CD4-positive, alpha-beta T cell treated with Interleukin-15 for 4 hours (primary cell): ENCODE measurements at places on chromosomes 2 and 18.

DNA sequence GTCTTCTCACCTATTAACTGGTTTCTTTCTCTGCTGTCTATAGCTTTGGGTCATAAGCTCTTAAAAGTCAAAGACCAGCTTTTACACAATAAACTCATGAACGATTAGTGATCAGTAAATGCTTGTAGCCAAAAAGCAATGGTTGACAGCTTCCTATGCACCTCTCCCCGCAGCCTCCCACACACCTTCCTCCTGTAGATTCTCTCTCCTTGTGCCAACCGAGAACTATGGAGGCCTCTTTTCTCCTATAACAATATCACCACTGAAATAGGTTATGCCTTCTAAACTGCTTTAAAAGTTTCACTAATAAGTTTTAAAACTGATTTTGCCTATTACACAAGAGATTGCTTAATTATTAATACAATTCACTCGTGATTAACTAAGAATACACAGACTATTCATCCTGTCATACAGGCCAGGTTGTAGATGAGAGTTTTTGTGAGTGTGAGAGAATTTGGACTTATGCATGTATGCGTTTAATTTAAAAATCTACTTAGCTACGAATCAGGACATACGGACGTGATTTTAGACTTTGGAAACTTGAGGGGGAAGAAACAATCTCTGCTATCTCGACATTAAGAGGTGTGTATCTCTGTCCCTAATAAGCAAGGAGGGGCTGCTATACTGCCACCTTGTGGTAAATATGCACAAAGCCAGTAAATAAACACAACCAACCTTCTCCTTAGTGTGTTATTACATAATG lies 229.1 kb upstream of the RBBP8 start:
- peak; percentile 31 for DNase-seq

DNA sequence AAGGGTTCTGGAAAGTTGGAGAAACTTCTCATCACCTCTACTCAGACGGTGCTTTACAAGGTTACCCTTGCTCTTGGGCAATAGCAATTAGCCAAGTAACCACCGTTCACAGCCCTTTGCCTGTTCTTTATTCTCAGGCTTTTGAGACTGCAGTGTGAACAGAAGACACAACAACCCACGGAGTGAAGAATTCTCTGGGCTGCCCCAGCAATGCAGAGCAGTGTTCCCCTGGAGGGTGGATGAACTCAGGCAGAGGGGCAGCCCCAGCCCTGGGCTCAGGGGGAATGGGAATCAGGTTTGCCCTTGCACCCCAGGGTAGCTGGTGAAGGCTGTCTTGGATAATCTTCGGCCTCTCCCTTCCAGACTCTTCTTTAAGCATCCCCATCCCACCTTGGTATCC lies 69.1 kb downstream of the MCFD2 start:
- DNase-seq, result no peak

GRCh38 chr2:175957845-175958244 lies 44.2 kb downstream of the LNPK start:
- no peak for DNase-seq

DNA sequence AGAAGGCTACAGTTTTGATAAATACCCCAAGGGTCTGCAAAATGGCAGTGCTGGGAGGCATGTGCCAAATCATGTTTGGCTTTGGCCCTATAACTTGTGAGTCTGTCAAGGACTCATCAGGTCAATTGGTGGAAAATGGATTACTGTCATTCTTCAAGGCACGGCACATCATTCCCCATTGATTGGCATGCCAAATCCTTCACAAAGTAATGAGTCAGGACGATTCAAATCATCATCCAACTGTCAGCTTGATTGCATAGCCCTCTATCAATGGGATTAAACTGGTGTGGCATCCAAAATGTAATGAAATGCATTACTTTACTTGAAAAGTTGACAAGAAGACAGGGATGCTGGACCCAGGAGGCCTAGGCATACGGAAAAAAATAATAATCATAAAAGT lies 441.6 kb upstream of the PIK3C3 start:
- DNase-seq, result no peak

GRCh38 chr18:46663539-46663938 lies 6.5 kb upstream of the LOXHD1 start:
- no peak for DNase-seq

- peak; percentile 64 for DNase-seq
These were observed 19.8 kb downstream of the MAP4K4 start for GRCh38 chr2:101717071-101717845.

DNA sequence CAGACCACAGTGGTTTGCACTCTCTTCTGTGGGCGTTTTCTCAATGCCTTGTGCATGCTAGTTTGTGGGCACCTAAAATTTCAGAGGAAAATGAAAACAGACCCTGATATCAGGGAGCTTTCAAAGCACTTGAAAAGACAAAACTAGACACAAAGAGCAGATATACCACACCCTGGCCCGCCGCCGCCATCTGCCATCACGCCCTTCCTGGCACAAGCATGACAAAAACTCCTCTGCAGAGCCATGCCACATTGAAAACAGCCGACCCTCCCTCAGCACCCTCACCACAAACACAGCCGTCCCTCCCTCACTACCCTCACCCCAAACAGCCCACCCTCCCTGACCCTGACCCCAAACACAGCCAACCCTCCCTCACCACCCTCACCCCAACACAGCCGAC lies 84.8 kb upstream of the RAB6C start:
- no peak for DNase-seq

GRCh38 chr18:27839141-27839540 lies 337.8 kb downstream of the CDH2 start:
- DNase-seq, result no peak

DNA sequence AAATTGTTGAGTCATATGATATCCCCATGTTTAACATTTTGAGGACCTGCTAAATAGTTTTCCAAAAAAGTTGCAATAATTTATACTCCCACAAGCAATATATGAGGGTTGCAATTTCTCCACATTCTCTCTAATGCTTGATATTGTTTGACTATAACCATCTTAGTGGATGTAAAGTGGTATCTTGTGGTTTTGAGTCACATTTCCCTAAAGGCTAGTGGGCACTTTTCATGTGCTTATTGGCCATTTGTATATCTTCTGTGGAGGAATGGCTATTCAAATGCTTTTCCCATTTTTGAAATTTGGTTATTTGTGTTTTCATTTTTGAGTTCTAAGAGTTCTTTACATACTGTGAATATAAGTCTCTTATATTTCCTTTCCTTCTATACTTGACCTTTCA lies 82.7 kb downstream of the SCG2 start:
- no peak for DNase-seq

DNA sequence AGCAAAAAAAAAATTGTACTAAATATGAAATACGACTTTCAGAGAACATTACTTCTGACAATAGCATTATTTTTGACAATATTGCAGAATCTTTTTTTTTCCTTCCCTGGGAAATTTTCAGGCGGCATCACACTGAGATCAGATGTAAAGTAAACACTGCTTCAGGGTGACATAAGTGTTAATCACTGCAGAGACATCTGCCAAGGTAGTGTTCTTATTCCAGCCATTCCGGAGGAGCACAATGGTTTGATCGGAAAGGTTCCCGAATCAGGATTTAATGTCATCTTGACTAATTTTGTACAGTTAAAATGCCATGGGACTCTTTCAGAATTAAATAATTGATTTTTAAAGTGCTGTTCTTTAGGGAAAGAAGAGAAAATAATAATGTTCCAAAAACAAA lies 56.7 kb upstream of the ZNF236 start:
- DNase-seq, result no peak

DNA sequence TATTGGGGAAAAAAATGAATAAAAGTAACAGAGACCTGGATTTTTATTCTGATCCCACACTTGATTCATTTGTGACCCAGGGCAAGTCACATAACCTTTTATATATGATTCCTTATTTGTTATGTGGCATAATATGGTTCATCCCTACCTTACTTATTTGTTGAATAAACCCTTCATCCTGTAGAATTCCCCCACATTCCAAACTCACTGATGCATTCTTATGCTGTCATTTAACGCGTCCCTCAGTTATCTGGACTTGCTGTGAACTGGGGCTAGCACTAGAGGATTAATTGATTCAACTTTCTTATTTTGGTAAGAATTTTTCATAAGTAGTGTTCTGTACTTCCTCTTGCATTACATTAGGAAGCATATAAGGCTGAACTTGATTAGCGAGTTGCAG lies 384.7 kb upstream of the RAB12 start:
- no peak for DNase-seq

- no peak for DNase-seq
These were observed 19.4 kb downstream of the ITGB1BP1 start for GRCh38 chr2:9403924-9404323.

GRCh38 chr2:119059940-119060339 lies 98.6 kb downstream of the C1QL2 start:
- no peak for DNase-seq

GRCh38 chr2:222433332-222434173 lies 9.2 kb downstream of the SGPP2 start:
- DNase-seq, result no peak

GRCh38 chr2:54665436-54665856 lies 58.0 kb upstream of the EML6 start:
- peak; percentile 36 for DNase-seq
